ENCODE measurements at places on chromosomes 16 and 17.

GRCh38 chr17:57856792-57857620 is 7.2 kb upstream of the MRPS23 start:
- no peak for DNase-seq

- no peak for DNase-seq
Measured at GRCh38 chr17:76943781-76944213, 75.6 kb downstream of the MGAT5B start.

DNA sequence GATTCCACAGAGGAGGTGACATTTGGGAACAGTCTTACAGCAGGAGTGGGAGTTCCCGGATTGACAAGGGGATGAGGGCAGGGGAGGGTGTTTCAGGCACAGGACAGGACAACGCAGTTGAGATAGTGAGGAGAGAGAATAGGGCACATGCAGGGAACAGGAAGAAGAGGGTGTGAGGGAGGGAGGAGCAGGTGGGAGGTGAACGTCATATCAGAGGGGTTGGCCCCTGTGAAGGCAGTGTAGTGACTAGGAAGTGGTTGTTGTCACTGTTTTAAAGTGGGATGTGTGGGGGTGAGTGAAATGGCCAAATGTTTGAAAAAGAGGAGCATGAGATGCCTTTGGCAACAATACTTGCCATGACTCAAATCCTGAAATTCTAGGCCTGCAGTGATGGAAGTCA is 12.2 kb downstream of the PRKCB start:
- no peak for DNase-seq

DNA sequence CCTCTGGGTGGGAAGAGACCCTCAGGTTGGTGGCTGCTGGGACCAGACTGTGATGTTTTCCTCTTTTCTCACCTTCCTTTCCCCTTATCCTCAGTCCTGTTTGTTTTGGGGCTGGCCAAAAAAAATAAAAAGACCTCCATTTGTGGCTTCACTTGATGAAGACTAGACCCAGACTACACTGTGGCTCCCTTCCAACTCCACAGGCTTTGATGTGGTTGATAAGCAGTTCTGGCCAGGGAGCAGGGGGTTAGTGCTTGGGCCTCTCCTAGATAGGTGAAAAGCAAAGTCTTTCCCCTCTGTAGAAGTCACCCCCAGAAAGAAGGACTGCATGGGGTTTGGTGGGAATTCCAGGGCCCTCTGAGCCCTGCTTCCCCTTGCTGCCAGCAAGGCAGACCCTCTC is 11.2 kb upstream of the ADAM11 start:
- no peak for DNase-seq

- DNase-seq: no peak
Measured at GRCh38 chr17:80881306-80881705, 110.3 kb upstream of the CHMP6 start.

GRCh38 chr16:50329446-50330189 is 39.2 kb downstream of the BRD7 start:
- no peak for DNase-seq

- DNase-seq: peak; percentile 37
Measured at GRCh38 chr17:69581061-69581961, 166.8 kb downstream of the MAP2K6 start.

DNA sequence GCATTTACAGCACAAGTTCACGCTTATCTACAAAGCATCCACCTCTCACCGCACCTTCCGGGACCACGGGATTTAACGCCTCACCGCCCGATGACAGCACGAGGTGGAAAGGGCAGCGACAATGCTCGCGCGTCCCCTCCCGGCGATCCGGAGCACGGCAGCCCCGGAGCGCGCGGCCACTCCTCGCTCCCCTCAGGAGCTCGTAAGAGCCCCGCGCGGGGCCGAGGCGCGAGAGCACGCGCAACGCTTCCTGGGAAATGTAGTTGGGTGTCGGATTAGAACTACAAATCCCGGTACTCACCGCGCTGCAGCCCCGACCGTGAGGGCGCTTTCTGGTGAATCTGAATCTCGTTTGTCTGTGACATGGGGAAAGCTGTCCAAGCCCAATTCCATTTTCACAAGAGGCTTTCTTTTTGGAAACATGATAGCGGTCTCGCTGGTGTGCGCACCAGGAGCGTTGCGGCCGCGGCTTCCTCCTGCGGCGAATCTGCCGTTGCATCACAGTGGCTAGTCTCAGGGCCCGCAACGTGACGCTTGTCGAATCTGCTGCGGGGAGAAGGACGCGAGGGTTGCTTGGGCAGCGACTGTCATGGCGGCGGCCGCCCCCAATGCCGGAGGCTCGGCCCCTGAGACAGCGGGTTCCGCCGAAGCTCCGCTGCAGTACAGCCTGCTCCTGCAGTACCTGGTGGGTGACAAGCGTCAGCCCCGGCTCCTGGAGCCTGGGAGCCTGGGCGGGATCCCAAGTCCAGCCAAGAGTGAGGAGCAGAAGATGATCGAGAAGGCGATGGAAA is at the start of gene TIMM22:
TIMM22 (plus strand) TSS at position 576 of the 791 bp plus-strand sequence; CDS start at position 590, 14 bp downstream.
- peak; percentile 97 for DNase-seq

GRCh38 chr17:43416998-43417890 is 18.5 kb downstream of the ARL4D start:
- DNase-seq: no peak

- no peak for DNase-seq
Measured at GRCh38 chr17:7034955-7035590, 742 bp upstream of the SLC16A13 start.

- DNase-seq: peak; percentile 47
Measured at GRCh38 chr16:50709061-50709684, 15.8 kb downstream of the NOD2 start.

- DNase-seq: no peak
Measured at GRCh38 chr17:81031566-81032550, 3.1 kb upstream of the BAIAP2 start.

GRCh38 chr16:23227529-23227928 is 45.0 kb downstream of the SCNN1G start:
- no peak for DNase-seq

DNA sequence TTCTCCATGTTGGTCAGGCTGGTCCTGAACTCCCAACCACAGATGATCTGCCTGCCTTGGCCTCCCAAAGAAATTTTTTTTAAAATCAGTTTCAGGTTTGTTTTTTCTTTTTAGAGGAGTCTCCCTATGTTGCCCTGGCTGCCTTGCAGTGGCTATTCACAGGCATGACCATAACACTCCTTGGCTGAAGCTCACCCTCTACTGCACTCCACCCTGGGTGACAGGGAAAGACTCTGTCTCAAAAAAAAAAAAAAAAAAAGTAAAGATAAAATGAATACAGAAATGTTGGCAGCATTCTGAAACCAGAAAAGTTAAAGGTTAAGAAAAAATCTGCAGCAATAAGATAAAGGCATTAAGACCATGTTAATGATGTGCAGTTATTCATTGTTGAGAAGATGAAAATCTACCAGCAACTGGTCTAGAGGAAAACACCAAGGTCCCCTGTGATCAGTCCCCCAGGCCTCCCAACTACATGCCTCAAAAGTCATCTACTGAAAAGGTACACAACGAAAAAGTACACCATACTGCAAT is 15.1 kb downstream of the YWHAE start:
- no peak for DNase-seq

DNA sequence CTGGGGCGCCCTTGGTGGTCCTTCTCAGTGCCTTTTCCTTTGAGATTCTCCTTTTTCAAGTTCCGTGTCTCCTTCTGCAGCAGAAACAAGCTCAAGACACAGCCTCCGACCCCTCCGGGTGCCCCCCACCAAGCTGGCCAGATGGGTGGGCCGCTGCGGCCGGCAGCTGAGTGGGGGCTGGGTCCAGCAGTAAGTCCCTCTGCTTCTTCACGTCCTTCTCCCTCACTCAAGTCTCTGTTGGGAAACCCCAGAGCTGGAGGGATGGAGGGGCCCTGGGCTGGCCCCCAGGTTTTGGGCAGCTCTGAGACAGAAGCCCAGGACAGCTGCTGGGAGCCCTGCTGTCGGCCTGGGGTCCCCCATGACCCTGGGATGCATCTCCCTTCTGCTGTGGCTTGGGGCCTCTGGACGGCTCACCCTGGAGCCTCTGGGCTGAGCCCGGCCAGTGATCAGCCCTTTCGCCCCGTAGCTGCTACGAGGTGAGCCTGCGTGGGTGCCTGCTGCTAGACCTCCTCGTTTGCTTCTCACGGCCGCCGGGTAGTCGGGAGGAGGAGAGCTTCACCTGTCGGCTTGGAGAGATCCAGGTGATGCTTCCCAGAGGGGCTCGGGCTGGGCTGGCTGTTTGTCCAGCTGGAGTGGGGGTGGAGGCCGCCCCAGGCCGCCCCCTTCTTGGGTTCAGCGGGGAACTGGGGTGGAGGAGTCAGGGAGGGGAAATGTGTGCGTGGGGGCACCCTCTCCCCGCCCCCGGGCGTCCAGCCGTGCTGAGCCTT is 10.7 kb downstream of the ENGASE start:
- DNase-seq: no peak

GRCh38 chr17:40622509-40622928 is 25.1 kb downstream of the SMARCE1 start:
- DNase-seq: no peak

- no peak for DNase-seq
Measured at GRCh38 chr17:34452769-34453168, 89.7 kb upstream of the CCL1 start.

GRCh38 chr17:14741491-14741890 is 440.6 kb downstream of the HS3ST3B1 start:
- DNase-seq: no peak

- DNase-seq: no peak
Measured at GRCh38 chr17:61405686-61406536, 6.3 kb downstream of the TBX2 start.

DNA sequence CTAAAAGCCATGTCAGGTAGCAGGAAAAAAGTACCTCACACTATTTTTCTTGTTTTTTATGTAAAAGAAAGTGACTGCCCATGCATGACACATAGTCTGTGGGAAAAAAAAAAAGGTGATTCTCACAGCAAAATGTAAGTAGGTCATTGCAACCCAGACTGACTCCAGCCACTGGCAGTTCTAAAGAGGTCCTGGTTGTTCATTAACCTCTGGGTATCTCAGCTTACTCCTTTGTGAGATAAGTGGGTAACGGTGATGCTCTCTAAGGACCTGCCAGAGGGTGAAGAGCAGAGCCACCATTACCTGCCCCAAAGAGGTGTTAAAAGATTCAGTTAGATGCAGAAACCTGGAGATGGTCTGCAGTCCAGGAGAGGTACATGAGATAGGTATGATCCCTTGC is 531.9 kb downstream of the GRIN2A start:
- no peak for DNase-seq

GRCh38 chr16:56387396-56387795 is 37.9 kb downstream of the AMFR start:
- DNase-seq: no peak

DNA sequence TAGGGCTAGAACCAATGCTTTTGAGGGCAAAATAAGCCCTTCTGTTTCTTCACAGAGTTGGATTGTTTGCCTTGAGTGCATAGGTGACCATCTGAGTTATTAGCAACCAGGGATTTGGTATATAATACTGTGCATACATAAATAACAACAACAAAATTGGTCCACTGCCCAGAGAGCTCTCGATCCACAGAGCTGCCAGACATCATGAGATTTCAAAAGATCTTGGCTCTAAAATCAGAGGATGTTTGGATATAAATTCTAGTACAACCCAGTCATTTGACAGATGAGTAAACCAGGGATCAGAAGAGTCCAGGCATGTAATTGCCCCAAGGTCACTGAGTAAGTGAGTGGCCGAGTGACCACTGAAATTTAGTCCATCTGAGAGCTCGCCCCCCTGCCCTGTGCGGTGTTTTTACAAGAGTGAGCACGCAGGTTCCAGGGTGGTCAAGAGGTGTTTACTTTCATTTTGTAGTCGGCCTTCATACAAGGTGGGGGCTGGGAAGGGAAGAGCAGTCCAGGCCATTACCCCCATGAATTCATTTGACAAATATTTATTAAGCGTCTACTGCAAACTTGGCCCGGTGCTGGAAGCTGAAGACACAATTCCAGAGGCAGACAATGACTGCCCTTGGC is 1.8 kb upstream of the MT2A start:
- no peak for DNase-seq

- no peak for DNase-seq
Measured at GRCh38 chr17:7888184-7888920, at the start of gene CHD3. CHD3 (plus strand) TSS chr17:7888789; CDS start chr17:7889001, 212 bp downstream.

DNA sequence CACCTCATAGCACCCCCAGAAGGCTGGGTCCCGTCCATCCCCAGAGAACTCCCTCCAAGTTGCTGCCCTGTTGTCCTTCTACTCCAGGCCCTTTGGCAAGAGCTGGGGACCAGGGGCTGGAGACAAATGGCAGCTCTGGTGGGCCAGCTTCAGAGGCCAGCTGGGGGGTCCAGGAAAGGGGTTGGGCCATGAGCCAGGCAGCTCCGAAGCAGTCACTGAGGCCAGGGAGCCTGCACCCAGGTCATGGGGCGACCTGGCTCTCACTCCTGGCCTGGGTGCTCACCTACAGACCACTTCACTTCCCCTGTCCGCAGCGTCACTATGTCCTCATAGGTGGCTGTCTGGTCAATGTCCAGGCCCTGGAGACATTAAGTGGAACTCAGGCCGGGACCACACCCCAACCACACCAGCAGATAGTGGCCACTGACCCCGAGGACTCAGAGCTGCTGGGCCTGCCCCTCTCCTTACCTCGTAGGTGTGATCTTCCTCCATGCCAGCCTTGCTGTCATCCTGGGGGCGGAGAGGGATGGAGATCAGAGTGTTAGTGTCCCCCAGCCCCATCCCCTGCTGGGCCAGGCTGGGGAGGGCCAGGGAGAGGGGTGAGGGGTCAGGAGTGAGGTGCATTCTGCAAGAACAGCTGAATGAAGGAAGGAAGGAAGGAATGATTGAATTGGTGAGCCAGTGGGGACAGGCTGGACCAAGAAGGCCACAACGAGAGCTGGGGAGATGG is 3.0 kb downstream of the CD79B start:
- no peak for DNase-seq

DNA sequence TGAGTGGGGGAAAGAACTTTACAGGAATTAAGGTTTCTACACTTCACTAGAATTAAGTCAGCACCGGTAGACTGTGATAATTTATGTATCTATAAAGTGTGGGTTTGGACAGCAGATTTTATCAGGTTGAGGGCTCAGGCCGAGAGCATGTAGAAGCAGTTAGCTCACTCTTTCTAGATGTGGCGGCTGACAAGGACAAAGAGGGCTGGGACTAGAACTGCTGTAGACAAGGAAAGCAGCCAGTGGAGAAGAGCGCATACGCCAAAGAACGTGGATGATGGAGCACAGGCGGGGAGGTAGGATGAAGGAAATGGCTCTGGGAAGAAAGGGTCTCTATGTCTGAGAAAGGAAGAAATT is 504 bp upstream of the GOSR1 start:
- peak; percentile 29 for DNase-seq

GRCh38 chr17:52145476-52145875 is 13.0 kb downstream of the CA10 start:
- DNase-seq: no peak

GRCh38 chr17:74749279-74750038 is 1.0 kb downstream of the NHERF1 start:
- peak; percentile 62 for DNase-seq

- peak; percentile 19 for DNase-seq
Measured at GRCh38 chr16:12901597-12902461, at the start of gene SHISA9. SHISA9 (plus strand) TSS chr16:12901598.
